ENCODE measurements at places on chromosomes 4 and X. TPM values are rescaled to one million over a fixed set of nuclear protein-coding genes. Genes with fewer than 3 reads are reported as not detected.
A peak's percentile ranks its signal among the peaks of the same experiment; 100 is the strongest.

Gene NXF2B
- not detected for total RNA-seq

Gene LGI2
- 0.67 TPM for total RNA-seq

Gene FAM53A
- 1.4 TPM for total RNA-seq

Gene PTTG2
- 0.78 TPM for total RNA-seq

Gene MFAP3L
- total RNA-seq: 2.2 TPM

GRCh38 chr4:56118055-56118454 is 169.3 kb downstream of the CEP135 start:
- DNase-seq: no peak

- DNase-seq: no peak
Observed at GRCh38 chrX:19869193-19869592, 18.2 kb downstream of the SH3KBP1 start.

- DNase-seq: no peak
Observed at GRCh38 chr4:1234309-1234695, 14.6 kb downstream of the CTBP1 start.

DNA sequence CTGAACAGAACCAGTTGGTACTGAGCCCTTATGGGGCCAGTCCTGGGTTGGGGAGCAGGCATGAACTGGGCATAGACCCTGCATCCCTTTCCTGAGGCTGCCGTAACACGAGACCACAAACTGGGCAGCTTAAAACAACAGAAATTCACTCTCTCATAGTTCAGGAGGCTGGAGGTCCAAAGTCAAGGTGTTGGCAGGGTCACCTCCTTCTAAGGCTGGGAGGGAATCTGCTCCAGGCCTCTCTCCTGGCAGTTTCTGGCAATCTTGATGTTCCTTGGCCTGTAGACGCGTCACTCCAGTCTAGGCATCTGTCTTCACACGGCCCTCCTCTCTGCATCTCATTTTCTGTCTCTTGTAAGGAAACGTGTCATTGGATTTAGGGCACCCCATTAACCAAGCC is 19.8 kb upstream of the SORCS2 start:
- DNase-seq: no peak

- peak; percentile 34 for DNase-seq
Observed at GRCh38 chr4:1573830-1574459, 110.2 kb downstream of the FAM53A start.

GRCh38 chr4:147829401-147830101 is 97.7 kb downstream of the ARHGAP10 start:
- no peak for DNase-seq

DNA sequence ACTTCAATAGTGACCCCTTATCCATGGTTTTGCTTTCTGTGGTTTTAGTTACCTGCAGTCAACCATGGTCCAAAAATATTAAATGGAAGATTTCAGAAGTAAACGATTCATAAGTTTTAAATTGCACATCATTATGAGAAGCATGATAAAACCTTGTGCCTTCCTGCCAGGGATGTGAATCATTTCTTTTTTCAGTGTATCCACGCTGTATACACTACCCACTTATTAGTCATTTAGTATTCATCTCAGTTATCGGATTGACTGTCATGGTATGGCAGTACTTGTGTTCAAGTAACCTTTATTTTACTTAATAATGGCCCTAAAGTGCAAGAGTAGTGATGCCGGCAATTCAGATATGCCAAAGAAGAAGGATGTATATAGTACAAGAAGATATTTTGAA is 37.7 kb upstream of the TASL start:
- no peak for DNase-seq

DNA sequence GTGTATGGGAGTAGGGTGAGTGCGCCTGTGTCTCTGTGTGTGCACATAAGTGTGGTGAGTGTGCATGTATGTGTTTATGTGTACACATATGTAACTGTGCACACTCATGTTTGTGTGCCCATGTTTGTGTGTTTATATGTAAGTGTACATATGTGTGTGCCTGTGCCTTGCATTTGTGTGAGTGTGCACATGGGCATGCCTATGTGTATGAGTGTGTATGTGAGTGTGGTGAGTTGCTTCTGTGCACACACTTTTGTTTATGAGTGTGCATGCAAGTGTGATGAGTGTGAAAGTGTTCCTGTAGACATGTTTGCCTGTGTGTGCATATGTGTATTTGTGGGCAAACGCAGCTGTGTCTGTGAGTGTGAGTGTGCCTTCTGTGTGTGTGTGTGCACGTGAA is 7.2 kb downstream of the IL9R start:
- DNase-seq: no peak

- DNase-seq: no peak
Observed at GRCh38 chrX:107450823-107451509, 1.5 kb downstream of the FRMPD3 start.
